Hepatocyte (in vitro differentiated cells): ENCODE measurements at places on chromosomes 7 and 10. TPM values are rescaled to one million over a fixed set of nuclear protein-coding genes. Genes with fewer than 3 reads are reported as not detected.

GRCh38 chr10:6766131-6766801 is 186.2 kb upstream of the PRKCQ start:
- peak; percentile 42 for DNase-seq
- H3K4me1 ChIP-seq: peaks cover 6% of the 10 kb centered on the region
- H3K27me3 ChIP-seq: no peaks in the 10 kb centered on the region
- H3K4me3 ChIP-seq: no peak overlapping the region
- H3K27ac ChIP-seq: peak overlapping the region; percentile 38
- H3K36me3 ChIP-seq: no peaks in the 10 kb centered on the region

GRCh38 chr10:103648636-103649532 is 155.4 kb downstream of the NEURL1 start:
- H3K36me3 ChIP-seq: no peaks in the 10 kb centered on the region
- H3K27me3 ChIP-seq: no peaks in the 10 kb centered on the region
- no peak for DNase-seq
- H3K27ac ChIP-seq: peak overlapping the region; percentile 55
- H3K4me1 ChIP-seq: peaks cover 17% of the 10 kb centered on the region

GRCh38 chr10:130138479-130138866 is 2.3 kb downstream of the GLRX3 start:
- no peaks in the 10 kb centered on the region for H3K36me3 ChIP-seq
- H3K4me3 ChIP-seq: peak overlapping the region; percentile 4
- H3K27ac ChIP-seq: peak overlapping the region; percentile 90

DNA sequence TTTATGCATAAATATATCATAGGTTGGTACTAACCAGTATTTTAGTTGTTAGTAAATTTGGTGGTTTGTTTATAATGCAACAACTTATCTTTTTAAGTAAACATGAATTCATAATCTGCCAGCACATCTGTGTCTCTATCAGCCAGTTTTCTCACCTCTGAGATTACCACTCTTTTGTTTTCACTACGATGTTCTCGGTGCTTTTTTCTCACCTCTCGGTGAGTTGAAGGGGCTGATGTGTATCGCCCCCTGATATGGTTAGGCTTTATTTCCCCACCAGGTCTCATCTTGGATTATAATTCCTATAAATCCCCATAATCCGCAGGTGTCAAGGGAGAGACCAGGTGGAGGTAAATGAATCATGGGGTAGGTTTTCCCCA is 114.1 kb downstream of the CAMK1D start:
- H3K4me3 ChIP-seq: no peak overlapping the region
- DNase-seq: no peak
- no peaks in the 10 kb centered on the region for H3K4me1 ChIP-seq
- H3K27me3 ChIP-seq: no peaks in the 10 kb centered on the region
- H3K27ac ChIP-seq: no peak overlapping the region
- H3K36me3 ChIP-seq: no peaks in the 10 kb centered on the region

- H3K4me1 ChIP-seq: no peaks in the 10 kb centered on the region
- no peak overlapping the region for H3K27ac ChIP-seq
- peak; percentile 72 for DNase-seq
- H3K27me3 ChIP-seq: no peaks in the 10 kb centered on the region
Measured at GRCh38 chr7:93551063-93551895, 23.2 kb downstream of the CALCR start.

DNA sequence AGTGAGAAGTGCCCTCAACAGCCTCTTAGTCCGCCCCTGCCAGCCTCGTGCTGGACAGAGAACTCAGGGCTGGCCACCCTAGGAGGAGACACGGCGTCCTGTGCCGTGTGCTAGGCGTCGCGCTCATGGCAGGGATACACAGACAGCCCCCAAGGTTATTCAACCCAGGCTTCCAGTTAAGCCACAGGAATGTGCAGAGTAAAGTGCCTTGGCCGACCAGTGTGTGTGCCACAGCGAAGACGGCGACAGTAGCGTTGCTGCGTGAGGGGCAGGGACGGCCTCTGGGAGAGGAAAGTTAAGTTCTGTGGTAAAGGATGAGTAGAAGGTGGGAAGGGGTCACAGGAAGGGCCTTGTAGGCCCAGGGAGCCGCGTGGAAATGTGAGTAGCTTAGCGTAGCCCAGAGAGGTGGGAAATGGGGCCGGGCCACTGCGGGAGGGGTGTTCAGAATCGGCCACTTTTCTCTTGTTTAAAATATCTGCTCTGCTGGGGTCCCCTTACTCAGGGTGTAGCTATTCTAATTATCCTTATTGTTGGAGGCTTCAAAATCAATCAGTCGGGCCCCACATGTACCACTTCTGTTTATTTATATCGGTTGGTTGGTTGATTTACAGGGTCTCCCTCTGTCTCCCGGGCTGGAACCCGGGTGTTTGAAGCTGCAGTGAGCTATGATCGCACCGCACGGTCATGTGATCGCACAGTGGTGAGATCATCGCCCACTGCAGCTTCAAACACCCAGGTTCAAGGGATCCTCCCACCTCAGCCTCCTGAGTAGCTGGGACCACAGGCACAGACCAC is 24.5 kb downstream of the TMEM120A start:
- H3K36me3 ChIP-seq: no peaks in the 10 kb centered on the region
- H3K27ac ChIP-seq: peak overlapping the region; percentile 45
- H3K4me3 ChIP-seq: no peak overlapping the region
- no peak for DNase-seq
- peaks cover 9% of the 10 kb centered on the region for H3K4me1 ChIP-seq

DNA sequence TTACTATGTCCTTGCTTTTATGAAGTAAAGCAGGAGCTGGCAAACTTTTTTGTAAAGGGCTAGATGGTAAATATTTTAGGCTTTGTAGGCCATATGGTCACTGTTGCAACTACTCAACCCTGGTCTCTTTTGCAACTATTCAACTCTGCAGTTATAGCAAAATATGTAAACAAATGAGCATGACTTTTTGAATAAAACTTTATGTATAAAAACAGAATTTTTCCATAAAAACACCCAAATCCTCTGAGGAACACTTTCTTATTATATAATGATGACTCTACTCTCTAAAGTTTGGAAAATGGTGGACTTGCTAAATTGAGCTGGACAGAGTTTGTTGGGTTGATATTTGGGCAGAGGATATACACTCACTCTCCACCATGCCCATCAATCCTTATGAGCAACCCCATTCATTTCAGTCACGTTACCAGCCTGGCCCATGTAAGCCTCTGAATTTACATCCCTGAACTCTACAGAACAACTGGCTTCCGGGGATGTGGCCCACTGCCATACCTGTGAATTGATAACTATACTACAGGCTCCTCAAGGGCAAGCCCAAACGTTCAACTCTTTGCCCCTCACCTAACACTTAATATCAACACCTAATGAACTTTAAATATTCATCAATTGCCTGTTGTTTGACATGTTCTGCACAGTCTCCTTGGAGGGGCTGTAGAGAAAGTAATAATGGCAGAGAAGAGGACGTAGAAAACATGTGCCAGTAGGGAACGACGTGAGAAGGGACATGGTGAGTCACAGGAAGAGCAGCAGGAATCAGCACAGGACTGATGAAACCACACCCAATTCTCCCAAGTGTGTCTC is 37.6 kb downstream of the SGMS1 start:
- no peaks in the 10 kb centered on the region for H3K4me1 ChIP-seq
- peak; percentile 34 for DNase-seq
- H3K27ac ChIP-seq: peak overlapping the region; percentile 20
- no peak overlapping the region for H3K4me3 ChIP-seq
- H3K27me3 ChIP-seq: no peaks in the 10 kb centered on the region
- H3K36me3 ChIP-seq: no peaks in the 10 kb centered on the region

DNA sequence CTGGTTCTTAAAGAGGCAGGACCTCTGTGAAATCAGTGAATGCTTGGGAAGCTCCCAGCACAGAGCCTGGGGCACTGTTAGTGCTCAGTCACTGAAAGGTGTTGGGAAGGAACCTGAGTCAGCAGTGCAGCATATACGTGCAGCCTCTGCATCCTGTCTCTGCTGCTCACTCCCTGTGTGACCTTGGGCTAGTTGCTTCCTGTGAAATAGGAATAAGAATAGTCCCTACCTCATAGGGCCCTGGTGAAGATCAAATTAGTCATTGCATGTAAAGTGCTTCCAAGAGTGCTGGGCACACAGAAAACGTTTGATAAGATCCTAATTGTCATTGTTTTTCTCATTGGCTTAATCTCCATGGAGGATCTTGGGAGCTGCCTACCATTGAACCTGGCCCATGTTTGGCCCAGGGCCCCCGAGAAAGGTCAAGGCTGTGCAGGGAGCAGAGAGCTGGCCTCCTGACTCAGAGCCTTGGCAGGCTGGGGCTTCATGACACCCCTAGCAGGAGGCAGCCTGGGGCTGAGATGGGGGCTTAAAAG is 73.3 kb upstream of the COL13A1 start:
- peaks cover 2% of the 10 kb centered on the region for H3K27me3 ChIP-seq
- no peak overlapping the region for H3K4me3 ChIP-seq
- H3K4me1 ChIP-seq: peaks cover 20% of the 10 kb centered on the region

GRCh38 chr7:142711196-142711595 is 38.1 kb upstream of the PRSS1 start:
- H3K27me3 ChIP-seq: no peaks in the 10 kb centered on the region

DNA sequence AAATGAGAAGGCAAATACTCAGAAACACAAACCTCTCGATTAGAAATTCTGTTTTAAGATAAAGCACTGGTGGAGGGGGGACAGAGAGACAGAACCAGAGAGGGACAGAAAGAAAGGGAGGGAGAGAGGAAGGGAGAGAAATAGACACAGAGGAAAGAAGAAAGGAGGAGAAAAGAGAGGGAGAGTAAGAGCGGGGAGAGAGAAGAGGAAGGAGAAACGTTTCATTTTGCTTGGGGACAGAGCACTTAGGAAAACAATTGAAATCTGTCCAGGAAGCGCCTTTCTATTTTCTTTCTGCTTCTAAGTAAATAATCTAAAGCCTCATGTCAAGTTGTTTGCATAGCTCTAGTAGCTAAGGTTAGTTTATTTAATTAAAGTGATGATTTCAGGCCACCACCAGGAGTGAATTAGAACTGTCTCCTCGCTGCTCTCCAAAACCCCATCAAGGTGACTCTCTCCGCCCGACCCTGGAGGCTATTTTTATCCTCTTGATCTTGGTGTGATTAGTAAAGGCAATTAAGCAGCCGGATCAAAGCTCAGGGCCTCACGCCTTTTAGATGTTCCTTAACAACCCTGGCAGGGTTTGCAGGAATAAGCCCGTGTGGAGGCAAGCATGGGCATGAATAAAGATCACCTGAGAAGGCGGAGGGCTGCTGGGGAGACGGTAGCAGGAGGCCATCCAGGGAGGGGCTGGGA is 73.4 kb upstream of the INSIG1 start:
- H3K27ac ChIP-seq: no peak overlapping the region
- peaks cover 16% of the 10 kb centered on the region for H3K4me1 ChIP-seq
- DNase-seq: no peak
- H3K4me3 ChIP-seq: no peak overlapping the region

DNA sequence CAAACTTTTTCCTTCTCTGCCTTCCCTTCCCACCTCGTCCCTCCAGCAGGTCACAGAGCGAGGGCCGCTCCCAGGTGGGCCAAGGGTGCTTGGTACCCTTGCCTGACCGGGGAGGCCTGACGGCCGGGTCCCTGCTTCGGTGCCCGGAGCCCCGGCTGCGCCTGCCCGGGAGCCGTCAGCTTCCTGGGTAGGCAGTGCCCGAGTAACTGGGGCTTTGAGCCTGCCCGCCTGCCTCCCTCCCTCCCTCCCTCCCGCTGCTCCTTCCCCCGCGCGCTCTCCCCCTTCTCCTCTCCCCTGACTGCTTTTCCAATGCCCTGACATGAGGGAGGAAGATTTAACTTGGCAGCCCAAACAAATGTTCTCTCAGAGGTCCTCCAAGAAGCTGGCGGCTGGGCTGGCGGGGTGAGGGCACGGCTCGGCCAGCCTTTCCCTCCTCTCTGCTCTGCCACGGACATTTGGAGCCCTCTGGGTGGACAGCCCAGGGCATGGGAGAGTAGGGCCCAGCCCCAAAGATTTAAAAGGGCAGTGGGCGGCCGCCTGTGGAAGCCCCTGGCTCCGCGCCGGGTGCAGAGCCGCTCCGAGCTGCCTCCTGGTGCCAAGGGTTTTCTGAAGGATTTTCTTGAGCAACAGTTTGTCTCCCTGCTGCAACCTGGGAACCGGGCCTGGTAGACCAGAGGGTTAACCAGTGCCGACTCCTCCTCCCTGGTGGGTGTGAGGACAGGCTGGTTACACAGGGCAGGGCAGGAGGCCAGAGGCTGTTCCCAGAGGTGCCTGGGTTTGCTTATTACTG is 2.0 kb downstream of the ZMIZ1 start:
- H3K36me3 ChIP-seq: no peaks in the 10 kb centered on the region
- H3K4me3 ChIP-seq: peak overlapping the region; percentile 98
- H3K4me1 ChIP-seq: peaks cover 58% of the 10 kb centered on the region
- DNase-seq: peak; percentile 92
- peak overlapping the region; percentile 98 for H3K27ac ChIP-seq

GRCh38 chr10:132535065-132535651 is 2.4 kb upstream of the INPP5A start:
- H3K36me3 ChIP-seq: no peaks in the 10 kb centered on the region
- H3K4me1 ChIP-seq: peaks cover 28% of the 10 kb centered on the region
- no peak for DNase-seq
- no peak overlapping the region for H3K4me3 ChIP-seq

DNA sequence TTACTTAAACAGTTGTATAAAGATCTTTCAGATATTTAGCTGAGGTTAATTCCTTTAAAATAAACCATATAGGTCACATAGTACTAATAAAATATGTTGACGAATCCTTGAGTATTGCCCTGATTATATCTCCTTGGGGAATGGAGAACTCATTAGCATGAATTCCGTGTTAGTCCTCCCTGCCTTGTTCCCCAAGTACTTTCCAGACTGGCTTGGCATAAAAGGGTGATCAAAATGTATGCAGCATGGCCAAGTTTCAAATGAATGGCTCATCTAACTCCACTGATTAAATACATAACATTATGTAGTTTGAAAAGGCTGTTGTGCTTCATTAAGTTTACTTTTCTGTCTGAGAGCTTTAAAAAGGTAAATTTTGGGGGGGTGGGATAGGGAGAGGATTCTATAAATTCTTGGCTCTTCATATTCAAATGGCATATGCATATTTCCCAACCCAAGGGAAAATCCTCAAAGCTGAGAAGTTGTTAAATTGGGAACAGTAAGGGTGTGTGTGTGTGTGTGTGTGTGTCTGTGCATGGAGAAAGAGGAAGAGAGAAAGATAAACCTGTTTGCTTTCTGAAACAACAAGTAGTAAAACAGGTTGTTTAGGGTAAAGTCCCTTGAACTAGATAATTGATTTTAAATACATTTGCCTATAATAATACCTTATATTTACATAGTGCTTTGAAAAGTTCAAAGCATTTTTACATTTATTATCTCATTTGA is 4.8 kb upstream of the ADD3 start:
- DNase-seq: no peak
- H3K36me3 ChIP-seq: no peaks in the 10 kb centered on the region

DNA sequence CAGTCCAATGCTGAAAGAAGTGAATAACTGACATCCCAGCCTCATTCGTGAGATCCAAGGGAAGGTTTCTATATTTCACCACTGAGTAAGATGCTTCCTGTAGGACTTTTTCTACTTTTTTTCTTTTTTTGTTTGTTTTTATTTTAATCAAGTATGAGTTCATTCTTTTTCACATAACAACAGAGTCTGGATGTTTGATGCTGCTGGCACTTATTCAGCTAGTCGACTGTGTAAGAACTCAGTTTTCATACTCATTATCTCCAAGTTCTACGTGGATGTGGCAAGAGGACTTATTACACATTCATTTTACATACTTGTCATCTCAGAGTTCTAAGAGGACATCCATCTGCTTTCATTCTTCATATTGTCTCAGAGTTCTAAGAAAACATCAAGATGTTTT is 86.9 kb downstream of the CPXM2 start:
- no peak for DNase-seq
- H3K27ac ChIP-seq: no peak overlapping the region
- H3K4me3 ChIP-seq: no peak overlapping the region
- peaks cover 5% of the 10 kb centered on the region for H3K27me3 ChIP-seq

Gene UPK3B
- total RNA-seq: 16.8 and 25.8 TPM in 2 replicates

Gene MYOF
- 41.8 and 47.9 TPM in 2 replicates for total RNA-seq

Gene HOGA1
- 4.5 and 5.8 TPM in 2 replicates for total RNA-seq

Gene CTBP2
- 61.3 and 61.5 TPM in 2 replicates for total RNA-seq

Gene SLC39A12
- total RNA-seq: not detected in 2 replicates

Gene FOXP2
- 14.7 and 21.1 TPM in 2 replicates for total RNA-seq

Gene ARHGAP19
- 6.4 and 8.7 TPM in 2 replicates for total RNA-seq
